NCI-H524 (cell line): ENCODE measurements at places on chromosomes 16 and 17.
A peak's percentile ranks its signal among the peaks of the same experiment; 100 is the strongest.

- DNase-seq: no peak
These were observed 39.3 kb upstream of the IL21R start for GRCh38 chr16:27362570-27363245.

- peak; percentile 73 for DNase-seq
These were observed 1.0 kb downstream of the ST3GAL2 start for GRCh38 chr16:70437582-70438557.

GRCh38 chr17:55545806-55546205 is 34.6 kb upstream of the SMIM36 start:
- no peak for DNase-seq

- peak; percentile 95 for DNase-seq
These were observed 30.2 kb upstream of the ABCC3 start for GRCh38 chr17:50604513-50604912.

DNA sequence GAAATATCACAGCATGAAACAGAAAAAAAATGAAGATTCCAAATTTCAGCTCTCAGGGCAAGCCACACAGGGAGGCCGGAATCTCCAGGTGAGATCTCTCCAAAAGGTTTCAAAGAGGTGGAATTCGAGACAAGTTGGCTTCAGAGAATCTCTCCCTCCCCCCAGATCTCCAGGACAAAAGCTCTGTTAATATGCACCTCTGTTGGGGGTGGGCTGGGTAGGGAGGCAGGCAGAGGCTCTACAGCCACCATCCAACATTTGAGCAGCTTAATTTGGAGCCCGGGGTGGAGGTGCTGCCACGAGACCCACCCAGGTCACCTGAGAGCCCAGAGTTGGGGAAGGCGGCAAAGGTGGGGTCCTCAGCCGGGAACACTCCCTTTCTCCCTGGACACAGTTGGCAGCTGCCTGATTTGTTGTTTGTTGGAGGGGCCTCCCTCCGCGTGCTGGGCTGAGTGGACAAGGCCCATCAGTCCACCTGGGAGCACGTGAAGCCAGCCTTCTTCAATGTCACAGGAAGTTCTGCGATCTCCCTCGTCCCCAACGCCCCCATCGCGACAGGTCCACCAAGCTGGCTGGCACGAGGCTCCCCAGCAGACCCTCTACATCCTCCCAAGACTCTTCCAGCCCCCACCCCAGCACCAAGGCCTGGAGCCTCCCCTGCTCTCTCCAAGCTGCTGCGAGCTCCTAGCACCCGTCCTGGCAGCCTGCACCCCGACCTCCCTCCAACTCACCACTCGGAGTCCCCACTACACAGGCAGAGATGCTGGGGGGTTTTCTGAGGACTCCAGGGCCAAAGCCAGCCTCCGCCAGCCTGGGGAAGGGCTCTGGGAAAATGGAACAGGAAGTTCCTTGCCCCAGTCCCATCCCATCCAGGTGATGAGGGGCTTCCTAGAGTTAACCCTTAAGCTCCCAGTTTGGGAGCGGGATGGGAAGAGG is at the start of gene ZSCAN10:
Gene ZSCAN10 (minus strand): TSS at position 836 of the 936 bp plus-strand sequence. CDS start 6,357 bp downstream, outside the sequence.
- DNase-seq: no peak

DNA sequence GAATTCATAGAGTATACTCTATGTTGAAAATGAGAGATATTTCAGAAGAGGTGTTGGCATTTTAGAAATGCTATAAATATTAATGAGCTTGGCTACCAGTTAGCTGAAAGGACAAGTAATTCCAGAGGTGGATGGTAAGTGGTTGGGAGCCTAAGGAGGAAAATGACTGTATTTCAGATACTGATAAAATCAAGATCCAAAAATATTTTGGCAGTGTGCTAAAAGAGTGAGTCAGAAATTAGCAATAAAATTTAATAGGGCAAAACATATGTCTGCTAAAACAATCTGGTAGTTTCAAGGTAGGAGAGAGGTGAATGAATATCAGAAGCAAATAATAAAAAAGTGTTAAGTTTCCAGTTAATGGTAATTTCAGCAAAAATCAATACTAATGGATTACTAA is 1287.9 kb downstream of the CDH8 start:
- DNase-seq: no peak

- no peak for DNase-seq
These were observed 33.0 kb downstream of the STAT3 start for GRCh38 chr17:42354956-42355843.

DNA sequence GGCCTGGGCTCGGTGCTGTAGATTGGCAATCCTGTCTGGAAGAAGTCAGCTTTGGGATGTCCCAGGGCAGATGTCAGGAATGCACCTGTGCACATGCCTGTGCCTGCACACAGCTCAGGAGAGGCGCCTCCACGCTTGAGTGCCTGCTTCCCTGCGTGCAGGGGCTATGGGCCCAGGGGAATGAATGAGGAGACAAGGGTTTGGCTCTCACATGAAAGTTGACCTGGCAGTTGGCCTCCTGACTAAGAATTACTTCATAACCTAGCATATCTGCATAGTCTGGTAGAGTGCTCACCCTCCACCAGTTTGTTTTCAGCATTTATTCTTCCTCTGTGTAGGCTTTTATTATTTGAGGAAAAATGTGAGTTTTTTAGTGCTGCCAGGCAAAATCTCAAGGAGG is 50.0 kb downstream of the PLD6 start:
- DNase-seq: no peak

GRCh38 chr17:42340691-42341127 is 47.5 kb downstream of the STAT3 start:
- DNase-seq: no peak
